ENCODE measurements at places on chromosomes 7 and 10.
A peak's percentile ranks its signal among the peaks of the same experiment; 100 is the strongest.

DNA sequence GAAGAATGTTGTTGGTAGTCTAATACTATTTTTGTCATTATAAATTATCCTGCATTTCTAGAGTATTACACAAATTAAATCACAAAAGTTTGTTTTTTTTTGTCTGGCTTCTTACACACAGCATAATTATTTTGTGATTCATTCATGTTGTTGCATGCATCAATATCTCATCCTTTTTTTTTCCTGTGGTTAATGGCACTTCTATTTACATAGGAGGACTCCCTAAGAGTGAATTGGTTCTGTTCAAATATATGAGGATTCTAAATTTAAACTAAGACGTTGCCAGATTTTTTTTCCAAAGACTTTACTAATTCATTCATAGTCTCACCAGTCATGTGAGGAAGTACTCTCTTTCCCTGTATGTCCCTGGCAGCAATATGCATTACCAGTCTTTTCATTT, 303.3 kb downstream of the GPR37 start:
- DNase-seq: no peak

GRCh38 chr7:44318332-44318731, 7.1 kb downstream of the CAMK2B start:
- no peak for DNase-seq

DNA sequence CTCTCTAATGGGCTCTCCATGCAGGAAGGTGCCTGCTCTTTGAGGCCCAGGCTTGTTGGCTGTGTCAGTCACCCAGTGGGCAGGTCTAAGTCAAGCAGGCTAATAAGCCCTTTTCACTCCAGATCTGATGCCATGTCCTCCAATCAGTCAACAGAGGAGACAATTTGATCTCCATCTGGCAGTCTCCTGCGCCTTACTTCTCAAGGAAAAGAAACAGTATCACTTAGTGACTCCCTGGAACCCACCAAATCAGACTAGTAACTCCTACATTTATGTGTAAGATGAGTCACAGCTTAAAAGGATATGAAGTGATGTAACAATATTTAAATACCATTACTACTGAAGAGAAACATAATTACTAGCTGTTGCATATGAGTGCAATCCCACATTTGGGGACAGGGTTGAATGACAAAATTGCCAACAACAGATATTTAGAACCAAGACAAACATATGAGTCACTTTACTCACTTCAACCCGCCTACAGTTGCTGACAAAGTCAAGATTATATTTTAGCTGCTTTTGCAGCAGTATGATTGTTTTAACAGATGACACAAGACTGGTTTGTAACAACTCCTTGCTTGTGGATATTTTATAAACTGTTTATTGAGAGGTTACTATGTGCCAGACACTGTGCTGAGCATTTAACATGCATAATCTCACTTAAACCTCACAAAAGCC, 72.1 kb downstream of the USP6NL start:
- no peak for DNase-seq

GRCh38 chr7:158534598-158534997, 53.0 kb downstream of the PTPRN2 start:
- DNase-seq: no peak

GRCh38 chr7:72924386-72924732, 536 bp upstream of the POM121 start:
- no peak for DNase-seq

DNA sequence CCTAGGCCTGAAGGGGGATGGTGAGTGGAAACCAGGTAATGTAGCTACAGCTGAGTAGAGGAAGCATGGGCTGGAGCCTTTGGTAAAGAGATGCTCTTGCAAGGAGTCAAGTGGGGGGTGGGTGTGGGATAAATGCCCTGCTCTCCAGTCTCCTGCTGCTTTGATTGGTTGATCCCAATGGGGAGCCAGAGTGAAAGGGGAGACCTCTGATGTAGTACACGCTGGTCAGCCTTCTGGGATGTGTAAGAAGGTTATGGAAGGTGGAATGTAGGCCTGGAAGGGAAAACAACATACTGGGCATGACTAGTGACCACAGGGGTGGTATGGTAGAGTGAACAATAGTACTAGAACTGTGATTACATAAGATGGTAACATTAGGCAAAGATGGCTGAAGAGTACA, 44.3 kb downstream of the TET1 start:
- no peak for DNase-seq

GRCh38 chr7:43078794-43079193, 33.7 kb upstream of the HECW1 start:
- DNase-seq: no peak

- DNase-seq: no peak
Measured at GRCh38 chr10:130719448-130719752, 583.2 kb downstream of the GLRX3 start.

DNA sequence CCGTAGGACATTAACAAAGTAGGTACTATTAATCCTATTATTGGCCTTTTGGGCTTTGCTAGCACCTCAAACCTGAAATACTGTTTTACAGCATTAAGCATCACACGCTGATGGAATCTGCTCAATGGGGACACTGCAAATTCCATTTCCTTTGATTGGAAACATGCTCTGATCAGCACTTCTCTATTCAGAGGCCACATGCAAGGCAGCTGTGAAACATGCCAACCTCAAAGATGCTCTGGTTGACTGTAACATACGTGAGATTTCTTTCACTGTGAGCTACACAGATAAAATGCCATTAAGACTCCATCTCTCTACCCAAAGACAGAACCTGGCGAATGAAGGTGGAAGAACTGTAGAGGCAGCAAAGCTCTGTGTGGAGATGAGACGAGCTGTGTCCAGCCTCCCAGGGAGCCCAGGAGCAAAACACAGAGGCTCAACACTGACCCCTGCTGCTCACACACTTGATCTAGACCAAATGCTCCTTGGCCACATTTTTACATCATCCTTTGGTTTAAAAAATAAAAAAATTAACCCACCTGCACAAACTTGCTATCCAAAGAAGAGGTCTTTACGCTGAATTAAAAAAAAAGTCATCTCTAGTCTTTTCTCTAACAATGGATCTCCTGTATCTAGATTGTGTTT, 8.0 kb downstream of the RSU1 start:
- no peak for DNase-seq

DNA sequence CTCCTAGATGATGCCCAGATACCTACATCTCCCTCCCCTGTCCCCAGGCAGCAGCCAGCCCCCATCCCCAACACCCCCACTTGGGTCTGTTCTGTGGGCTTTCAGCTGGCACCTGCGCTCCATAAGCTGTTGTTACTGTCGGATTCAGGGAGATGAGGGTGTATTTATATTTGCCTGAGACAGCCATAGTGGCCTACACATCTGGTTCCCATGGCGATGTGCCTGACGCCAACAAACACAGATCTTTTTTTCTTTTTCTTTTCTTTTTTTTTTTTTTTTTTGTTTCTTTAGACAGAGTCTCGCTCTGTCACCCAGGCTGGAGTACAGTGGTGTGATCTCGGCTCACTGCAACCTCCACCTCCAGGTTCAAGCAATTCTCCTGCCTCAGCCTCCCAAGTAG, 73.1 kb downstream of the CLIP2 start:
- DNase-seq: no peak

- DNase-seq: no peak
Measured at GRCh38 chr10:114953047-114953446, 15.1 kb downstream of the TRUB1 start.

DNA sequence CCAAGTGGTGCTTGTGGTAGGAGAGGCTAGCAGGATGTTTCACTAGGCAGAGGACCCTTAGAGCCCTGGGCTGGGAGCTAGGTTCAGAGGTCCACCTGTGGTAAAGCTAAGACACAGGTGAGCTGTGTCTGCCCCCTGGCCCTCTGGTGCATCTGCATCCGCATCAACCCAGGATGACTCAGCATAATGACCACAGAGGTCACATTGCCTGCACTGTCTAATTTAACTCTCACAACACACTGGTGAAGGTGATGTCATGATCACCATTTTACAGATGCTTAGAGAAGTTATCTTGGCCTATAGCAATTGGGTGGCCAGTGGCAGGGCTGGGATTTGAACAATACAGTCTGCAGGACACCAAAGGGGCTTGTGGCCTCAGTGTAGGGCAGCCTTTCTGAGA, 33.1 kb downstream of the HABP2 start:
- DNase-seq: no peak

DNA sequence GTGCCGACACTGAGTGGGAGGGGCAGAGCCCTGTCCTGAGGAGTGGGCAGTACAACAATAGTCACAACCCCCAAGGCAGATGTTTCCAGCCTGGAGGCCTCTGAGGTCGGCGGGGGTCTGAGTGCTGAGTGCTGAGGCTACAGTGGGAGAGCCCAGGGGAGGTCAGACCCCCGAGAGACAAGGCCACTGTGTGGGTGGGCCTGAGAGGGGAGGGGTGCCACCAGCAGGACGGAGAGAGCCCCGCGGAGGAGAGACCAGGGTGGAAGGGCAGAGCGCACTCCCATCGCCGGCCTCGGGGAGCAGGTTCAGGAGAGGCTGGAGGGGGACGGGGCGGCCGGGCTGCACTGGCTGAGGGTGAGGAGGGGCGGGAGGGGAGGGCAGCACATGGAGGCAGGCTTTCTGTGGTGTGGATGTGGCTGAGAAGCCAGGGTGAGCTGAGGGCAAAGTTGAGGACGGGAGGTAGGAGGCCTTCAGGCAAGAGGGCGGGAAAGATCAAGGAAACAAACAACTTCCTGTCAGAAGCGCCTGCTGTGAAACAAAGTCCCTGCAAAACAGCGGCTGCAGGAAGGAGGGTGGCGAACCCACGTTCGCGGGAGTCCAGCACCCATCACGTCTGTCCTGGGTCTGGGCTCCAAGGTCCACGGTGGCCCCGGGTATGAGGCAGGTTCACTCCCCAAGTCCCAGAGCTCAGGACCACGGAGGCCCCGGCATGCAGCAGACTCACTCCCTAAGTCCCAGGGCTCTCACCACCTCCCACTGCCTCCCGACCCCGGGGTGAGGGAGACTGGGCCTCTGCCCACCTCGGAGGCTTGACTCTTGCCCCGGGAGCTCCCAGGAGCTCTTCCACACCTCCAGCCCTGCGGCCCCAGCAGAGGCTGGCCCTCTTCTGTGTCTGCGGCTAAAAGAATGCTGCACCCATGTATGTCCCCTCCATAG, 76.8 kb upstream of the NKX6-2 start:
- peak; percentile 42 for DNase-seq

DNA sequence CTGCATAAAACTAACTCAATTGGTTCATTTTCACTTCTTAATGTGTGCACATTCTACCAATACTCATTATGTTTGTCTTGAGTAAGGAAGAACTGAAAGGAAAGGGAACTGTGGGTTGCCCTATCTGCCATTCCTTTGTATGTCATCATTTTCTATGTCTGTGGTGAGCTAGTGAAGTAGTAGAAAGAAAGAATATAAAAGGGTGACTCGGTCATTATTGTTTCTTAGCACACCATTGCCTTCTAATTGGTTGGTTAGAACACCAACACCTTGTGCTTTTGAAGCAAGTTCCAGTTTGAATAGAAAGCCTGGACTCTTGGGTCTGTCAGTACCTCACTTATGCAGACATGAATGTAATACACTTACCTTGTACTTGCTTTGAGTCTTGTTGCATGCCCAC, 64.3 kb upstream of the MDFIC start:
- DNase-seq: no peak

DNA sequence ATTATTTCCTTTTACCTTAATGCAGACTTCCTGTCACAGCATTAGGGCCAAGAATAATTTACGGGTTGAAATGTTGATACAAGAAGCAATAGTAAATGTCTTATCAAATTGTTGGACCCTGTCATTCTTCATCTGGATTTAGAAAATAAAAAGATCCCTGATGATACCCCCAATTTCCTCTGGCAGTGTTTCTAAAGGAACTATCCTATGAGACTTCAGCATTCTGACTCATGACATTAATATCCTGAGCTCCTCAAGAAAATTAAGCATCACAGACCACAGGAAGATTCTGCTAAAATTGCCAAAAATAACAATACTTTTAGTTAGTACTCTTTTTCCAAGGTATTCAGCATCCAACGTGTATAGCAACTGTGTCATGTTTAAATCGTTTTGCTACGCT, 490.5 kb upstream of the ANKRD30A start:
- DNase-seq: no peak

DNA sequence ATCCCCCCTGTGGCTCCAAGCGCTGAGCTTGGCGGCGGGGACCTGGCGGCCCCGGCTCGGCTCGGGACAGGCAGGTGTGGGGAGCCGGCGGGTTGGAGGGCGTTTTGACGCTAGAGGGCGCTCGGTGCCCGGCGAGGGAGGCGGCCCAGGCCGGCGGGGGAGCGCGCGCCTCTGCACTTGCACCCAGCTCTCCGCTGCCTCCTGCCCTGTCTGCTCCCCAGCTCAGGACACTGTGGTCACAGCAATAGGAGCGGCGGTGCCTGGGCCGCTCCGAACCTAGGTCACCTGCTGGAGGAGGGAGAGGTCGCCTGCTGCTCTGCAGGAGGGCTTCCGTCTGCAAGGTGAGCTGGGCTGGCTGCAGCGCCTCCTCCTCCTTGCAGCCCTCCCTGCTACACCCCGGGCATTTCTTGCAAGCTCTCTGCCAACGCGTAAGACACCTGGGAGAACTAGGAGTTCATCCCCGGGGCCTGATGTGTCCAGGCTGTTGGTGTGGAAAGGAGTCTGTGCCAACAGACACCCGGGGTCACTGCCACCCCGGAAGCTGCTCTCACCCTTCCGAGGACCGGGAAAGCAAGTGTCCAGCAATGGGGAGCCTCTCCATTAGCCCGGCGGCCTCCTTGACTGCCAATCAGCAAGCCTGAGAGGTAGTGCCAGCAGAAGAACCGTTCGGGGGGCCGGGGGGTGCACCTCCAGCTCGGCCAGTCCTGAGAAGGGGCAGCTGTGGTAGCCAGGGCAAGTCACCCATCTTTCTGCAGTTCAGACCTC, 620.4 kb downstream of the GALNT17 start:
- no peak for DNase-seq
